ENCODE measurements at places on chromosomes 16 and 17.

GRCh38 chr16:57698812-57699405 is 4.3 kb downstream of the DRC7 start:
- H3K27ac ChIP-seq: no peak overlapping the region
- peaks cover 6% of the 10 kb centered on the region for H3K4me1 ChIP-seq

DNA sequence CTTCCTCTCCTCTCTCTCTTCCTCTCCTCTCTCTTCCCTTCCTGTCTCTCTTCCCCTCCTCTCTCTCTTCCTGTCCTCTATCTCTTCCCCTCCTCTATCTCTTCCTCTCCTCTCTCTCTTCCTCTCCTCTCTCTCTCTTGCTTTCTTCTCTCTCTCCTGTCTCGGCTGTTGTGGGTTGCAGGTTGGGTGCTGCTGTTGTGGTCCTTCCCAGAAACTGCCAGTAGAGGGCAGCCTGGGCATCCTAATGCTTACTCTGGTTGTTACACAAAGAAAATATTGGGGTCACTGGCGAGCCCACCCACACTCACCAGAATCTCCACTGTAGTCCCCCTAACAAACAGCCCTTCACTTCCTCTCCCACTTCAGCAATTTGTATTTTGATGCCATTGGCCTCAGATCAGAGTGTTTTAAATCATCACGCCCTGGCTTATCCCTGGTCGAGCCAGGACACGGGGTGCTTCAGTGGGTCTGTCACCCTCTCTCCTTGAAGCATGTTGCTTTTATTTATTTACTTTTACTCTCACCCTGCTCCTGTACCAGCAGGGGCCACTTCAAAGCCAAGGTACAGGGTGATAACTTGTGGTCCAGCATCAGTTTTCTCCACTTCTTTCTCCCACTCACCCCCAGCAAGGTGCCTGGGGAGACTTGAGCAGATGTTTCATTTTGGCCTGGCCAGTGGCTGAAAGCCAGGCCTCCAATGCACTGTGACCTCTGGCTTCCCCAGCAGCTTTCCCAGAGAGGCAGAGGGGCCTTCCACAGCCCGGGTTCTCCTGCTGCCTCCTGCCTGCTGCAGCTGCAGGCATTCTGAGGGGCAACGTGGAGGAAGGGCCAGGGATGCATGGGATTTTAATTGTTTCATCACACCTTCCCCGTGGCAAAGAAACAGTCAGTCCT is 4.7 kb upstream of the MMP15 start:
- no peak overlapping the region for H3K4me3 ChIP-seq
- H3K36me3 ChIP-seq: peaks cover 45% of the 10 kb centered on the region
- DNase-seq: peak; percentile 64
- no peaks in the 10 kb centered on the region for H3K27me3 ChIP-seq
- H3K27ac ChIP-seq: no peak overlapping the region

DNA sequence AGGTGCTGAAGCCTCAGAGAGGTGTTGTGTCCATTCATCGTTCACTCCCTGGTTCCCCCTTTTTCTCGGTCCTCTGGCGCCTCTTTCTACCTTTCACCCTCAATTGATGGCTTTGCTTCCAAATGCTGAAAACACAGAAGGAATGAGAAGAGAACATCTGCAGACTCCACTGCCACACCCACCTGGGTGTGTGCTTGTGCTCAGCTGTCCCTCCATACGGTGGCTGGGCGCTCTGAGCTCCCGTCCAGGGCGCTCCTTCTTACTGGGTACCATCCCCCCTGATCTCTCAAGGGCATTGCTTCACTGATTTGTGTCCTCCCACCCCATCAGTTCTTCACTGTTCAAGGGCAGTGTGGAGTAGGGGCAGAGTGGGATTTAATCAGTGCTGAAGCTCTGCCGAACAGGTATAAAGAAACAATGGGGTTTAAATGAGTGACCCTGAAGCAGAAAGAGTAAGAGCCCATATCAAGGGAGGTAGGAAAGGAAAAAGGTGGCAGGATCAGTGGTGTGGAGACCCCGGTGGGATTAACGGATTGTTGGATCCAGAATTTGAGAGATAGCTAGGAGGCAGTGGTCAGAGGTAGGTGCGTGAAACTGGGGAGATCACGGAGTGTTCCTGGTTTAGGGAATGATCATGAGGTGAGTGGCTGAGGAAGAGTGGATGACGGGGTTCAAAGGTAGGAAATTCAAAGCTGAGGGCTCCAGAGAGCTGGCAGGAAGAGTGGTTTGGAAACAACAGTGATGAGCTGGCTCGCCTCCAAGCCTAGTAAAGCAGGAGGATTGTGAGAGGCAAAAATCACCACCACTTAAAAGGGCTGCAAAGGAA is 40.8 kb downstream of the MRTFB start:
- peaks cover 13% of the 10 kb centered on the region for H3K4me1 ChIP-seq
- H3K27ac ChIP-seq: no peak overlapping the region
- DNase-seq: no peak
- H3K27me3 ChIP-seq: no peaks in the 10 kb centered on the region

DNA sequence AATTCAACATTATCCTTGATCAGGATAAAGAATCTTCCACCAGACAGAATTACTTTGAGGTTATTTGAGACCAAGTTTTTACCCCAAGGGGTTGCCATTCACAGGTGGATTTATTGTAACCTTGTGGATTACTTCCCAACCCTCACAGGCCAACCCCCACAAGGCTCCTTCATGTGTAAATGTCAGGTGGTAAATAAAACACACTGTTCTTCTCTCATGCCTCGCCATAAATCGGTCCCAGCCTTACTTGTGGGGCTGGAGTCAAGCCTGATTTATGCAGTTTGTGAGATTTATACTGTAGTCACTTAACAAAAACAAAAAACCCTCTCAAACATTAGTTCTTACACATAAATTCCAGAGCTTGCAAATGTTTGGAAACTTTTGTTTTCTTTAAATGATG is 98.6 kb upstream of the IRX3 start:
- H3K4me1 ChIP-seq: no peaks in the 10 kb centered on the region
- no peak for DNase-seq
- no peak overlapping the region for H3K4me3 ChIP-seq
- H3K36me3 ChIP-seq: no peaks in the 10 kb centered on the region

DNA sequence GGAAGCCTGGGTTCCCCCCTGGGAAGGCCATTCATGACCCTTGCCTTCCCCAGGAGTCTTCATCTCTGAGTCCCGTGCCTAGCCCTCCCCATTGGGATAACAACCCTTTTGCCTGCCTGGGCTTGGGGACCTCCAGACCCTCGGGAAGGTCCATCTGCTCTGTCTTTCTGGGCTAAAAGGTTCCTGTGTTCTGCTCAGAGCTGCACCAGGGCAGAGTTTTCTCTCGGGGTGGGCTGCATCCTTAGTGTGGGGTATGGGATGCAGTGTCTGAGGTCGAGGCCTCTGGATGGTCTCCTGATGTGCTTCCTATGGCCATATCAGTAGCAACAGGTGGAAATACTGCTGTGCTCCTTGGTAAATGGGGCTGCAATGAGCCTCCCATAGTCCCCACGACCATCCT is 22.9 kb upstream of the PLLP start:
- H3K4me3 ChIP-seq: no peak overlapping the region
- no peak for DNase-seq
- peaks cover 5% of the 10 kb centered on the region for H3K4me1 ChIP-seq
- no peaks in the 10 kb centered on the region for H3K36me3 ChIP-seq
- no peak overlapping the region for H3K27ac ChIP-seq

DNA sequence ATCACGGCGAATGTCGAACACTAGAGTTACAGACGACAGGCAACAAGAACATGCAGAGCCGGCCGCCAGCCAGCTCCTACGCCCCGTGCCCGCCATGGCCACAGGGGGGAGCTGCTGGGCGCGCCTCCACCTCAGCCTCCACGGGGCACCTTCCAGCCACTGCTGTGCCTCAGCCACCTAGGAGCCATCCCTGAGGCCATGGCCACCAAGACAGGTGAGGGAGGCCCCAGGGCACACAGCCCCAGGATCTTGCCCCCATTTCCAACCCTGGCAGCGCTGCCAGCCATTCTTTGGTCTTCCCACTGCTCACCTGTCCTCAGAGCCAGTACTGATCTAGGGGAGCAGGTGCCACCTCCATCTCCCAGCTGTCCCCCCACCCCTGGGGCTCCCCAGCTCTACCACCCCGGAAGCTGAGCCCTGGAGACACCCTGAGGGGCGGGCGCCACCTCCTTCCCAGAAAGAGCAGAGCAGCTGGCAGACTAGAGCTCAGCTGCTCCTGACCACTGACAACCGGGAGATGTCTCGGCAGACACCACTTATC is 11.8 kb downstream of the GNPTG start:
- peak; percentile 56 for DNase-seq
- peaks cover 73% of the 10 kb centered on the region for H3K36me3 ChIP-seq
- no peaks in the 10 kb centered on the region for H3K27me3 ChIP-seq
- H3K27ac ChIP-seq: no peak overlapping the region
- H3K4me1 ChIP-seq: no peaks in the 10 kb centered on the region

DNA sequence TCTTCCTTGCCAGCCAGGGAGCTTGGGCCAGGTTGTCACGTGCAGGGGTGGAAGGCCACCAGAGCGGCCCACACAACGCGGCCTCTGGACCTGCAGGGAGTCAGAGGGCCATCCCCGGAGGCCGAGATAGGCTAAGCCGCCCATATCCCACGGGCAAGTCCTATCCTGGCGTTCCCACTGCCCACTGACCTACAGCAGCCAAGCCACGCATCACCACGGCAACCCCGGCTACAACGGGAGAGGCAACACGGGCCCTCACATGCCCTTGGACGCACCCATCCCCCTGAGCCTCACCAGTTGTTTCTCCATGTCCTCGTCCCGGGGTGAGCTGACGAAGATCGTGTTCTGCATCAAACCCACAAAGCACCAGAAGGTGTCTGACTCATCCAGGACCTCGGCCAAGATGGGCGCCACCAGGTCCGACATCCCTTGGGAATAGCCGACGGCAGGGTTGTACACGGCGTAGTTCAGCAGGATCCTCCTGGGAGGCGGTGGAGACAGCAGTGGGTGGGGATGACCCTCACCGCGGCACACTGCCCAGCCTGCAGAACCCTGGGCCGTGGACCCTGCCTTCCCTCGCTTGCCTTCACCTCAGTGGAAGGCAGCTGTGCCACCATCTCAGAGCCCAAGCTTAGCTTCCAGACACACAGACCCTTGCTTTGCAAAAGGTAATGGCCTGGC is 88.2 kb downstream of the TBC1D16 start:
- peaks cover 68% of the 10 kb centered on the region for H3K36me3 ChIP-seq
- H3K4me3 ChIP-seq: no peak overlapping the region
- H3K4me1 ChIP-seq: peaks cover 16% of the 10 kb centered on the region
- DNase-seq: no peak

GRCh38 chr16:11848842-11849241 is 2.5 kb downstream of the RSL1D1 start:
- DNase-seq: no peak
- H3K4me3 ChIP-seq: no peak overlapping the region
- H3K27ac ChIP-seq: no peak overlapping the region

DNA sequence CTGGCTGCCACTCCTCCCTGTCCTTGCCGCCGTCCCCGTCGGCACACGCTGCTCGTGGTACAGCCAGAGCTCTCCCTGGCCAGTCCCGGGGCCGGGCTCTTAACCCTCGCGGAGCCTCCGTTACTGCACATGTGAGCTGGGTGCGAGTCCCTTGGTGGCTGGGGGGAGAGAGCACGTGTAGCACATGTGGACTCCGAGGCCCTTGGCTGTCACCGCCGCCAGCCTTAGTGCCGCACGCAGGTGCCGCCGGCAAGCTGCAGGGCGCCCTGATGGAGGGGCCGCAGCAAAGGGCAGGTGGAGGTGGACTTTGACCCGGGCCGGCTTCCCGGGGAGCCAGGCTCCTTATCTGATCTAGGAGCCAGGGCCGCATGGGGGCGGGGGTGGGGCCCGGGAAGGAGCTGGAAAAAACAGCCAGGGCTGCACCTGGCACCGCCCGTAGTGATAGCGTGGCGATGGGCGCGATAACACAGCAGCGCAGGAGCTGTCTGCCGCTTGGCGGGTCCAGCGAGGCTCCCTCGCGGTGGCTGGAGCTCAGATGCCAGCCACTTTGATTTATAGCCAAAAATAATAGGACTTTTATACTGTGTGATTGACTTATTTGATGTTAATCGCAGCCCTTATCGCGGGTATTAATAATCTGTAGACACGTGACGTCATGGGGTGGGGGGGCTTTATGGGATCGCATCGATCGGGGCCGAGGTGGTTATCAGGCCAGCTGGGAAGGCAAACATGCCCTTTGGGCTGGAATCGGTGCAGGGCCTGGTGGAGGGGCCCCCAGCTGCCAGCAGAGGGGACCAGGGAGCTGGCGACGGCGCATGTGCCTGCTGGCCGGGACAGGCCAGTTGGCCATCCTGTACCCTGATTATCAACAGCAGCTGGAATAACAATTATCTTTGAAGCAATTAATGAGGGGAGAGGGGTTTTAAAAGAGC is 35.1 kb downstream of the ZFPM1 start:
- no peak overlapping the region for H3K27ac ChIP-seq
- peaks cover 2% of the 10 kb centered on the region for H3K4me1 ChIP-seq
- H3K27me3 ChIP-seq: no peaks in the 10 kb centered on the region
- H3K36me3 ChIP-seq: no peaks in the 10 kb centered on the region
- no peak overlapping the region for H3K4me3 ChIP-seq
- DNase-seq: no peak

GRCh38 chr16:29860218-29860617 is 2.8 kb downstream of the CDIPT start:
- DNase-seq: no peak
- peaks cover 15% of the 10 kb centered on the region for H3K4me1 ChIP-seq
- no peak overlapping the region for H3K4me3 ChIP-seq
- H3K27me3 ChIP-seq: no peaks in the 10 kb centered on the region

DNA sequence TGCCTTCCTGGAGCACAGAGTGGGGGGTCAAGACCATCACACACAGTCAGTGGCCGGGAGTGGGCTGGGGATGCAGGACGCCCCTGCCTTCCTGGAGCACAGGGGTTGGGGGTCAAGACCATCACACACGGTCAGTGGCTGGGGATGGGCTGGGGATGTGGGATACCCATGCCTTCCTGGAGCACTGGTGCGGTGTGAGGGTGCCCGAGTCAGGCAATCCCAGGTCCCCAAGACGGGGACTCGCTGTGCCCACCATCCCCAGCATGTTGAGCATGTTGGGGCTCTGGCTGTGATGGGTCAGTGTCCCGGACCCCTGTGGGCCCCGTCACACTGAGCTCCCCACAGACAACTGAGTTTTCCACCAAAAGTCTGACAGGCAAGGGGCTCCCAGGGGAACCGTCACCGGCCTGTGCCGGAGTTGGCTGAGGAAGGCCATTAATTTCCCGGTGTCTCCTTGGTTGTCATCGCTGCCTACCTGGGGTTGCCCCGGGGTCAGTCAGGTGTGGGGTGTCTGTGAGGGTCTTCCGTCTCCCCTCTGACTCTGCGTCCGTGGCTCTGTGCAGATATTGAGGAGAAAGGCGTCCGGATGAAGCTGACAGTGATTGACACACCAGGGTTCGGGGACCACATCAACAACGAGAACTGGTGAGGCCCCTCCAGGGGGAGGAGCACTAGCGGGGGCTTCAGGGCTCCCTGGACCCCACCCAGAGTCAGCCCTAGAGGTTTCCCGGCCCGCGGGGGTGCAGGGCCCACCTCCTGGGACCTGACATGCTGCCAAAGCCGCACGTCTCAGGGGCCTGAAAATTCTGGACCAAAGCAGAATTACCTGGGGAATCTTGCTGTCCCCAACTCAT is 347.1 kb downstream of the SEC14L1 start:
- no peaks in the 10 kb centered on the region for H3K27me3 ChIP-seq
- H3K27ac ChIP-seq: no peak overlapping the region
- peaks cover 86% of the 10 kb centered on the region for H3K36me3 ChIP-seq
- peaks cover 6% of the 10 kb centered on the region for H3K4me1 ChIP-seq
- no peak for DNase-seq
- H3K4me3 ChIP-seq: no peak overlapping the region

GRCh38 chr17:6480303-6480675 is 36.0 kb downstream of the PIMREG start:
- H3K27ac ChIP-seq: no peak overlapping the region
- H3K4me1 ChIP-seq: no peaks in the 10 kb centered on the region
- peaks cover 46% of the 10 kb centered on the region for H3K27me3 ChIP-seq
- H3K4me3 ChIP-seq: no peak overlapping the region
- DNase-seq: no peak
- H3K36me3 ChIP-seq: no peaks in the 10 kb centered on the region
